ENCODE measurements at places on chromosomes 3 and 15.

DNA sequence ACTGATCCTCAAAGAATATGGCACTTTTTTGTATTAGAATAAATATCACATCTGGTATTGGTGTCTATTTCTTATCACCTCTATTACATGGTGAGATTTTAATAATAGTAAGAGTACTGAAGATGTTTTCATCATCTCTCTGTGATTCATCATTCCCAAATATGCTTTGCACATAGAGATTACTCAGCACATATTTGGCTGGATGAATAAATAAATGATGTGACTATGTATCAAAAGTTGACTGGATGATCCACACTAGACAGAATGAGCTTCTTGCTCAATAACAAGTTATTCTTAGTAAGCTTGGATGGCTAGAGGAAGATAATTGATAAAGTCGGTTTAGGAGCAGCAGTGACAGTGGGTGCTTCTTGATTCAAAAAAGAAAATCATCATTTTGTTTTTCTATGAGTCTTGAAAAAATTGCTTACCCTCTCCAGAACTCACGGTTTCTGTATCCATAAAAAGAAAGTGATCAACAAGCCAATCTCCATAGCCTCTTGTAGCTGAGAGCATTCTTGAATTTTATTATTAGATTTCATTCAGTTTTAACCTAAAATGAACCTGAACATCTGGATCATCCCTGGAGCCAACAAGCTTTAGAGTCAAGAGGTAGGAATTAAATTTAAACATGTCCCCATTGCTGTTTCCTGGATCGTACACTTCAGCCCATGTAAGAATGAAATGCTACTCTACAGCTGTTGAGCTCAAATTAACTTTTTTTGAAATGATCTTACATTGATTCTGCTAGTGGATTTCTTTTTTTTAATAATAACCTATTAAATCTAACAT lies 104.8 kb upstream of the OSTN start:
- DNase-seq, result no peak

- DNase-seq, result no peak
Measured at GRCh38 chr3:3356846-3357245, 177.4 kb upstream of the CRBN start.

- DNase-seq, result no peak
Measured at GRCh38 chr3:82423268-82424030, 662.0 kb upstream of the GBE1 start.

- DNase-seq, result no peak
Measured at GRCh38 chr3:9870978-9871377, 9.1 kb downstream of the CIDEC start.

- no peak for DNase-seq
Measured at GRCh38 chr3:171164067-171164465, 137.5 kb upstream of the SLC2A2 start.

DNA sequence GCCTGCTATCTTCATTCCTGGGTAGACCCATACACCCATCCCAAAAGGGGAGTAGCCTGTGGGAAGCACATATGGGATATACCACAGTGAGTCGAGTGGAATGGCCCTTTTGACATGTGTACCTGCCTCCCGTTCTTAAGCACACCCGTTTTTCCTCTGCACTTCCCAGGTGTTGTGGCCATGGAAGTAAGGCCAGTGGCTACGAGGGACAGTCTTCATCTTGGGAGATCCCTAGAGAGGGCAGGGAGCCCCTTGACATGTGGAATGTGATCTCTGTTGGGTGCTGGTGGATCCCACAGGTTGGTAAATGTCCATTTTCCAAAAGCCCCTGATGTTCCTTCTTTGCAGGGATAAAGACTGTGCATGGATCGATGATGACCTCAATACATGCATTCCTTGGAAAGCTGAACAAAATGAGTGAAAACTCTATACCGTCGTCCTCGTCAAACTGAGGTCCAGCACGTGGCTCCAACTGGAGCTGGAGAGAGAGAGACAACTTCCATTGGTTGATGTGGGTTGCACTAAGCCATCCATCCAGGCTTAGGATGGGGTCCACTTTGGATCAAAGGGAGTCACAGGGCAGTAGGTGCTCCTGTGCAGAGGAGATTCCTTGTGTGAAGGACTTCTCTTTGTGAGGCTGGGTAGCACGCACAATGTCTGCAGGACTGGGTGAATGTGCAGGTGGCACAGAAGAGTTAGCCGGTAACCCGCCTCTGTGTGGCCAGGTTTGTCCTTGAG lies 136.8 kb downstream of the SNRPN start:
- no peak for DNase-seq

- no peak for DNase-seq
Measured at GRCh38 chr3:120497336-120497735, 46.5 kb upstream of the FSTL1 start.

DNA sequence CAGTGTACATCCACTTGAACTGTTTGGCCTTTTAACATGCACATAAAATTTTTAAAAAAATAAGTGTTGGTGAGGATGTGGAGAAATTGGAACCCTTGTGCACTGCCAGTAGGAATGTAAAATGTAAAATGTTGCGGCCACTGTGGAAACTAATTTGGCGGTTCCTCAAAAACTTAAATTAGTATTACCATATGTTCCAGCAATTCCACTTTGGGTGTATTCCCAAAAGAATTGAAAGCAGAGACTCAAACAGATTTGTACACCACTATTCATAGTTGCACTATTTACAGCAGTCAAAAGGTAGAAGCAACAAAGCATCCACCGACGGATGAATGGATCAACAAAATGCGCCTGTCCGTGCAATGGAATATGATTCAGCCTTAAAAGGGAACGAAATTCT lies 55.2 kb upstream of the SEC61A1 start:
- no peak for DNase-seq

- no peak for DNase-seq
Measured at GRCh38 chr3:170752571-170753155, 117.3 kb downstream of the RPL22L1 start.

DNA sequence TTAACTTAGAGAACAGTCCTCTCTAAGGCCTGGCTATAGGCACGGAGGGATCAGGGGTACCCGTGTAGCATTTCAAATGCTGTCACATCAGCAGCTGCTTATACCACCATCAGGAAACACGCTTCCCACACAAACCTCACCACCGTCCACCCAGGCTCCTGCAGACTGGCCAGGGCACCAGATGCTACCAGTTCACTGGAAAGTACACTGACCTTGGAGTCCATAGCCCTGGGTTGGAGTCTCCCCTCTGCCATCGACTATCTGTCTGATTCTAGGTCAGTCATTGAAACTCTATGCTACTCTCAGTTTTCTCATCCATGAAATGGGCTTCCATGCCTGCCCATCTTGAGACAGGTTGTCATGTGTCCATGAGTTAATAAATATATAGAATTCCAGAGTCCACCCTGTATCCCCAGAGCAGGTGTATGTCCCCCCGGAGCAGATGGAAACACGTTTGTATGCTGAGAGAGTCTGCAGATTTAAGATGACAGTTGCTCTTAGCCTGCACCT lies 156.0 kb upstream of the SMAD3 start:
- no peak for DNase-seq

DNA sequence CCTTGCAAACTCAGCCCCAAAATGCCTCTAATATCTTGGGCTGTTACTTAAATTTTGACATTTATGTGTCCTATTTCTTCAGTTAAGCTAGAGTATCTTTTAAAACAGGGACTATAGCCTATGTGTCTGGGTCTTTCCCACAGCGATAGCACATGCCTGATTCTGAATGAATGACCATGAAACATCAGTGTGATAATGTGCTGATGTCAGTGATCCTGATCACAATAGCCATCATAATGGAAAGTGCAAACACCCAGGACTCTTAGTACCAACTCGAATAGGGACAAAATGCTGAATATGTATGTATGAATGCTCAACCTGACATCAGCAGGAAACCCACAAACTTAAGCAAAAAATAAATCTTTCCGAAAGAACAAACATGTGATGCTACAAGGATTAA lies 537.4 kb downstream of the IGSF11 start:
- no peak for DNase-seq

GRCh38 chr3:158108445-158108985 lies 1.4 kb upstream of the RSRC1 start:
- DNase-seq, result no peak

DNA sequence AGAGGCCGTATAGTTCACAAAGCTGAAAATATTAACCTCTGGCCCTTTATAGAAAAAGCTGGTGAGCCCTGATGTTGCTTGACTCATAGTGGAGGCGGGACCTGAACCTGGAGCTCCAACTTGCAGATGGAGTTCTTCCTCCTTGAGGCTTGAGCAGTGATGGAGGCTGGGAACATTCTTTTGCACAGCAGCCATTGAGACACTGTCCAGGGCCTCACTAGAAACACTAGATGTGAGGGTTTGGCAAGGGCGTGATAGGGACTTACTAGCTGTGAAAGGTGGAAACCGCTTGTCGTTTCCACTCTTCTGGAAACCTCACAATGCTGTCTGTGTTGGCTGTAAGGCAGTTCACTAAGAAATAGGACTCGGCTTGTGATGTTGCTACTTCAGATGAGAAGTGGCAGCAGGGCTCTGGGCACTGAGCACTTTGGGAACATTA lies 12.5 kb downstream of the SMAD6 start:
- DNase-seq, result no peak

DNA sequence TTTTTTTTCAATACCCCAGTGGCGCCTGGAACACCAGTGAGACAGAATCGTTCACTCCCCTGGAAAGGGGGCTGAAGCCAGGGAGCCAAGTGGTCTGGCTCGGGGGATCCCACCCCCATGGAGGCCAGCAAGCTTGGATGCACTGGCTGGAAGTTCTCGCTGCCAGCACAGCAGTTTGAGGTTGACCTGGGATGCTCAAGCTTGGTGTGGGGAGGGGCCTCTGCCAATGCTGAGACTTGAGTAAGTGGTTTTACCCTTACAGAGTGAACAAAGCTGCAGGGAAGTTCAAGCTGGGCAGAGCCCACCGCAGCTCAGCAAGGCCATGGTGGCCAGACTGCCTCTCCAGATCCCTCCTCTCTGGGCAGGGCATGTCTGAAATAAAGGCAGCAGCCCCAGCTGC lies 276.2 kb upstream of the CNTN6 start:
- no peak for DNase-seq

DNA sequence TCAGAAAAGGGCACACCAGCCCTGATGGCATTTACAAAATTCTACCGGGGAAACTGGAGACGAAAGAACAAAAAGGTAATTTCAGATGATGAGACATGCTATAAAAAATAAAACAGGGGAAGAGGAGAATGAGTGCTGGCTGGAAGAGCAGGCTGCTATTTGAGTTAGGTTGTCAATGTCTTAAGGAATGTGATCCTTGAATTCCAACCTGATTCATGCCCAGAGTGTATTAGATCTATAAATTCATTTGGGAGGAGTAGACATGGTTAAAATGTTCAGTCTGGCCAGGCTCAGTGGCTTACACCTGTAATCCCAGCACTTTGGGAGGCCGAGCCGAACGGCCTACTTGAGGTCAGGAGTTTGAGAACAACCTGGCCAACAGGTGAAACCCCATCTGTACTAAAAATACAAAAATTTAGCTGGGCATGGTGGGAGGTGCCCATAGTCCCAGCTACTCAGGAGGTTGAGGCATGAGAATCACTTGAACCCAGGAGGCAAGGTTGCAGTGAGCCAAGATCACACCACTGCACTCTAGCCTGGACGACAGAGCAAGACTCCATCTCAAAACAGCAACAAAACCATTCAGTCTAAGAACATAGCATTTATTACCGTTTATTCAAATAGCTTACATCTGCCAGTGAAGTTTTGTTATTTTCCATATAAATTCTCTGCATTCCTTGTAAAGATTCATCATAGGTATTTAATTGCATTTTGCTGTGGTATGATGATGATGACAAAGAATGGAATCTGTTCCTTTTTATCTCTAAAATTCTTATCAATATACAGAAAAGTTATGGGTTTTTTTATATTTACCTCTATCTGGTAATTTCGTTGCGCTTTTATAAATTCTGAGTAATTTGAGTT lies 126.7 kb upstream of the NR2E3 start:
- DNase-seq, result no peak

GRCh38 chr3:12946649-12947316 lies 105.4 kb upstream of the RPL32 start:
- DNase-seq, result no peak

GRCh38 chr15:76898102-76898501 lies 7.0 kb downstream of the SCAPER start:
- no peak for DNase-seq

GRCh38 chr3:149198611-149199010 lies 23.0 kb downstream of the CP start:
- no peak for DNase-seq

- DNase-seq, result no peak
Measured at GRCh38 chr3:50913260-50913659, 238.5 kb downstream of the DOCK3 start.

DNA sequence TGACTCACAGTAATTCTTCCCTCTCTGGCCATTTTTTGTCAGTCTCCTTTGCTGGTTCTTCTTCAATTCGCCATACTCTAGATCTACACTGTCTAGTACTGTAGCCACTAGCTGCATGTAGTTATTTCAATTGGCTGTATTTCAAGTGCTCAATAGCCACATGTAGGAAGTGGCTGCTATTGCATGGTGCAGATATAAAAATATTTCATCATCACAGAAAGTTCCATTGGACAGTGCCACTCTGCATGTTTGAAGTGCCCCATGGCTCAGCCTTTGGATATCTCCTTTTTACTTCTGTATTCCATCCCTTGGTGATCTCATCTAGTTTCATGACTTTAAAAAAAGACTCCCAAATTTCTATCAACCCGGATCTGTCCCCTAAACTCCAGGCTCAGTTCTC lies 22.1 kb downstream of the PPP2R3A start:
- no peak for DNase-seq

Measured in activated CD4-positive, alpha-beta T cell treated with anti-CD3 and anti-CD28 coated beads, Interleukin-2, amount 50 U/mL, for 1 hour (primary cell).